ENCODE measurements at places on chromosomes 3 and 15.

DNA sequence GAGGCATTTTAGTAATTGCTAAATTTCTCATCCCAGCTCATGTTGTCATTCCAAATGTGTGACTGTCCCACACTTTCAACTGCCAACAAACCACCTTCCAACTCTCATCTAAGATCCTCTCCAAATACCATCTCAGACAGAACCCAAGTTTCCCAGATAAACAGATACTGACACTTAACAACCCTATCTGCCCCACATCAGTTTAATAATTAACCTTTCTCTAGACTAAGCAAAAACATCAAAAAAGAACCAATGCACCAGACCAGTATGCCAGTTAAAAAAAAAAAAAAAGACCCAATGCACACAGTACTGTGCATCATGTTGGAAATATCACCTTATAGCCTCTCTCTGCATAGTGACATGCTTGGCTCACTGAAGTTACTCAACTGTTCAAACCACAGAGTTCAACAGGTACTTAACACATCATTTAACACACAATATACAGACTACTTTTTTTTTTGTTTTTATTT, 5.5 kb downstream of the SFMBT1 start:
- no peak for DNase-seq

DNA sequence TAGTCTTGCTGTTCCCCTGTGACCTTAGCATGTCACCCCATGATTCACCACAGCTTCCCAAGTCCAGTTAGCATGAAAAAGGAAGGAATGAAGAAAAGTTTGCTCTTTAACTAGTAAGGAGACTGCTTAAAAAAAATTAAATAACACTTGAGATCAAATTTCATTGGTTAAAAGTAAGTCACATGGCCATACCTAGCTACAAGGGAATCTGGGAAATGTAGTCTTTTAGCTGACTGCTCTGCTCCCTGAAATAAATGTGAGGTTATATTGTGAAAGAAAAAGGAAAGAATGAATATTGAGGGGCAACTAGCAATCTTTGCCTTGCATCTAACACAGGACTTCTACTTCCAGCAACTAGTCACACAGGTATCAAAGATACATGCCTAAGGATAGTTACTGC, 84.7 kb upstream of the LRRN1 start:
- no peak for DNase-seq

DNA sequence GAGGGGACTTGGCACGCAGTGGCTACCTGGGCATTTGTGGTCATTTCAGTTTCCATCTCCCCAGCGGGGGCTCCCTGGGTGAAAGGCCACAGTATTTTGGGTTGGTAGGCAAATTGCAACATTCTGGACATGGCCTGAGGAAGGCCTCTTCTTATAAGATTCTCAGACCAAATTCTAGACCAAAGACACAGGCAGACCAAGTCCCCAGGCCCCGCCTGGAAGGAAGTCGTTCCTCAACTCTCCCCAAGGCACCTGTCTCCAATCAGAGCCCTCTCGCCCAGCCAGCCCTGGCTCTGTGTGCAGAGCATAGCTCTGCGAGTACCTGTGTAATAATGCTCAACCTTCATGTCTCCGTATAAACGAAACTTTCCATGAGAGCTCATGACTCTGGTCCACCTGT, 53.1 kb downstream of the GRIP2 start:
- DNase-seq = no peak

DNA sequence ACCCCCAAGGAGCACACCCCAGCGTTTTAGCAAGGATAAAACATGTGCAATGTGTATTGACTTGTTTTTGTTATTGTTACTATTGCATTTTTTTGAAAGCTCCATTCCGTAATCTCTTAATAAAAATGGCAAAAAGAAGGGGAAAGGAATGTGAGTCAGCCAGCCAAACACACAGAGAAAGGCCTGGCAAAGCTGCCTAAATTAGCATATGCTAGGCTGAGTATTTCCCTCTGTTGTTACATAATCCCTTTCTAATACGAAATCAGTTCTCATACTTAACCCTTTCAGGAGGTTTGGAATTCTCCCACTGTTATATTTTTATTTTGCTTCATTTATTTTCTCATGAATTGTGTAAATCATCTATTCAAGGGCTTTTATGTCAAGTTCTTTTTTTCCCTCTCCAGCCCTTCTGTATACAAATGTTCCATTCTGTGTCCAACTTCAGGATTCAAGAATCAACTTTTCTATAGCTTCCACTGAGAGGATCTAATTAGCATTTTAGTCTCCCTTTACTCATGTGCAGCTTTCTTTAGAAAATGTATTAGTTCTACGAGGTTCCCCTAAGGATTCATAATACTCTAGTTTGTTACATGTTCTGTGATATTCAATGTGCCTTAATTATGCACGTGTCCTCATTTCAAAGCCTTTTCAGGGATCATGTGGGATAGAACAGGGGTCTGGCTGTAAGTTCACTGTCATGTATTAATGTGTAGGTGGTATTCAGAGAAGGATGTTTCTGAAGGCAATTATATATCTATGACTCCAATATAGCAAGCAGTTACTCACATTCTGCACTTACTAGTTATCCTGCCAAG, 9.2 kb downstream of the CADM2 start:
- no peak for DNase-seq

- DNase-seq = no peak
These were observed 204.5 kb upstream of the CMC1 start for GRCh38 chr3:28036599-28037575.

DNA sequence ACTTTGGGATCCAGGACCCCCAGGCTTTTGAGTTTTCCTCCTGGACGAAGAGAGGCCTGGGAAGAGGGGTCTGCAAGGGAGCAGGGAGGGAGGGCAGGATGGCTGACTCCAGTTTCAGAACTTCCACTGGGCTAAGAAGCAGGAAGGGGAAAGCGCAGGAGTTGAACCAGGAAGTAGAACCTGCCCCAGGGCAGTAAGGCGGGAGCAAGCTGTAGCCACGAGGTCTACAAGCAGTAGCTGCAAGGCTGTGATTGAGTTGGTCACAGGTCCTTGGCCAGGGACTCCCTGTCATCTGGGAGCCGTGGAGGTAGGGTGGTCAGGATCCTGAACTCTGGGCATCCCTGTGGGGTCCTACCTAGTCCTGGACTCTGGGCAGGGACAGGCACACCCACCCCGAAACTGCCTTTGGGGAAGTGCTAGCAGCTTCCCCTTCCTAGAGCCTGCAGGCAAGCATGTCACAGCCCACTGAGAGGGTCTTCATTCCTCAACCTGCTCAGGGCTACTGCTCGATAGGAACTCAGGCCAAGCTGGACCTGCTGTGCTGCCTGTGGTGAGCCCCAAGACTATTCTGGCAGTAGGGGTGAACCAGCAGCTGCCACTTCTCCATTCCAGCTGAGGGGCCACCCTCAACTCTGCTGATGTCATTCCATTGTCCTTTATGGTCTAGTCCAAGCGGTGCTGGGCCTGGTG, 5.8 kb upstream of the GNAI2 start:
- DNase-seq = no peak

DNA sequence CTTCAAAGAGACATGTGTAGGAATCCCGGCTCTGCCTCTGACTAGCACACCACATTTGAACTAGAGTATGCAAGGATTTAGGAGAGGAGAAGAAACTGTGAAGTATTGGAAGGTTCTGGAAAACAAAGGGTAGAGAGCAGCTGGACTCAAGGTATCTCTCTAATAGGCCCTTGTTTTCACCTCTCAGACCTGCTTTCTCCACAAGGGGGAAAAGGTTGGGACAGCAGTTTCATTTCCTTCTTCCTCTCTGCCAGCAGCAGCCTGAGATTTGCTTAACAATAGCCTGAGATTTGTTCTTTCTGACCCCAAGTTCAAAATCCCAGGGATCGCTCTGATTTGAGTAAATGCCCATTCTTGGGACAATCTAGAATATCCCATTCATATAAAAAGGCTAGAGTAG, 430.6 kb upstream of the MCTP2 start:
- no peak for DNase-seq

DNA sequence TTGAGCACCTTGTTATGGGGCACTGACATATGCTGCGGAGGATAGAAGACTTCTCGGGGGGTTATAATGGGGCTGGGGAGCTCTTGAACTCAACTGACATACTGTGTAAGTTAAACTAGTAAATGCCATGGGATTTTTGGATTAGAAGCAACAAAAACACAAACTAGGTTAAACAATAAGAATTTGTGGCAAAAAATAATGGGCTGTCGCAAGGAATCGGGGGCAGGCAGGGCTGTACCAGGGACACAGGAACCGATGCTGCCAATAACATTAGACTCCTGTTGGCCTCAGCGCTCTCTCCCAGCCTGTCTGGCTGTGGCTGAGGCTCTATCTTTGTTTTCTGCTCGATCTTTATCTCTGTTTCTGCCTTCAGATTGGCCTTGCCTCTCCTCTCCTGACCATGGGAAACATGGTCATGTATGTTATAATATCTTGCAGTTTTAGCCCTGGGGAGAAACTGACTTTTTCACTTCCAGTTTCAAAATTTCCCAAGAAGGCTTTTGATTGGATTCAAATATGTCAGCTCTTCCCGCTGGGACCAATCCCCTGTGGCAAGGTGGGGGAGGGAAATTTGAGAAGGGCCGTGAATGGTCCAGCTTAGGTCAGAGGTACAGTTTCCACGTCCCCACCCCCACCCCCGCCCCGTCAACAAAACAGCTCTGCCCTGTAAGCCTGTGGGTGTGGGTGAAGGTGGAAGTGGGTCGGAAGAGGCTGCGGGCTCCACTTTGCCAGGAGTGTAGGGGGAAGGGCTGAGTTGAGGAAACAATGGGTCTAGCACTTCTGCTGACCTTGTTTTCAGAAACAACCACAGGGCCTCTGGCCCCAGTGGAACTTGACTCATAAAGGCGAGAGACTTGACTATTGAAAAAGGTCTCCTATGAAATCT, 161.1 kb upstream of the TBL1XR1 start:
- peak; percentile 58 for DNase-seq

DNA sequence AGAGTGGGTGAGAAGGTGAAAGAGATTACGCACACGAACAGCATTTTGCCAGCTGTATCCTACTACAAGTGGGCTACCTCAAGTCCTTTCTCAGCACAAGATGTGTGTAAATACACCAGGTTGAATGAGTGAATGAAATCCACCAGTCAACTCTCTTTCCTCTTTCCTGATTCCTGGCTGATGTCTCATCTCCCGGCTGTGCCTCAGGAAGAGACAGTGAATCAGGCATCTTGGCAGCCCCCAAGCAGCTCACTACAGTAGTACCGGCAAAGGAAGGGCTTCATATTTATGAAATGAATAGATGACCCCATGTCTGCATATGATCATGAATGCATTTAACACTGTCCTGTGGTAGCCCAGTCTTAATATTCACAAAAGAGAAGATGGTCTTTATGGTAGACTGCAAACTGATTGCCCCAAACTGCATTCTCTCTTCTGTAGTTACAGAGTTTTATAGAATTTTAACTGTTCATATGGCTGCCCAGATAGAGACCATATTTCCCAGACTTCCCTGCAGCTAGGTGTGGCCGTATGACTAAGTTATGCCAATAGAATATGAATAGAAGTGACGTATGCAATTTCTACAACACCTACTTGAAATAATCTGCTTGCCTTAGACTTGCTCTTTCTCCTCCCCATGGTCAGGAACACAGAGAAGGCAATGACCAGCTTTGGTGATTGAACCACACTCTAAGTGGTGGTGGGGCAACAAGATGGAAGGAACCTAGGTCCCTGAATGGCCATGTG, 22.7 kb downstream of the MGLL start:
- no peak for DNase-seq

DNA sequence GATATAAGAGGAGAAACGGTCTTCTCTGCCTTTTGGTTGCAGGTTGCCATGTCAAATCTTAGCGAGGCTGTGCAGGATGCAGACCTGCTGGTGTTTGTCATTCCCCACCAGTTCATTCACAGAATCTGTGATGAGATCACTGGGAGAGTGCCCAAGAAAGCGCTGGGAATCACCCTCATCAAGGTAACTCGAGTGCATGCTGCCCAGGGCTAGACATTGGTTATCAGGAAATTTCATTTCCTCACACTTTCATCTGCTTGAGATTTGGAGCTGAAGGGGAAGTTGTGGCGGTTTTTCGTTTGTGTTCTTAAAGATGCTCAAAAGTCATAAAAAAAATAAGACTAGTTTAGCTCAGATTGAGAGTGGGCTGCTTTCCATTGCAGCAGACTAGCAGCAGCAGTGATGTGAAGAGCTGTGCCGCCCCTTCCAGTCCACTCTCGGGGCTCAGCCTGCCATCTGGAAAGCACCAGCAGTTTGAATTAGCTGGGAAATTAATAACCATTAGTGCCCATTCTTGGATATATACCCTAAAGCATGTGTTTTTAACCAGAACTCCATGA, 32.2 kb downstream of the GPD1L start:
- DNase-seq = no peak

- no peak for DNase-seq
These were observed 465.4 kb upstream of the THBS1 start for GRCh38 chr15:39115379-39116057.

DNA sequence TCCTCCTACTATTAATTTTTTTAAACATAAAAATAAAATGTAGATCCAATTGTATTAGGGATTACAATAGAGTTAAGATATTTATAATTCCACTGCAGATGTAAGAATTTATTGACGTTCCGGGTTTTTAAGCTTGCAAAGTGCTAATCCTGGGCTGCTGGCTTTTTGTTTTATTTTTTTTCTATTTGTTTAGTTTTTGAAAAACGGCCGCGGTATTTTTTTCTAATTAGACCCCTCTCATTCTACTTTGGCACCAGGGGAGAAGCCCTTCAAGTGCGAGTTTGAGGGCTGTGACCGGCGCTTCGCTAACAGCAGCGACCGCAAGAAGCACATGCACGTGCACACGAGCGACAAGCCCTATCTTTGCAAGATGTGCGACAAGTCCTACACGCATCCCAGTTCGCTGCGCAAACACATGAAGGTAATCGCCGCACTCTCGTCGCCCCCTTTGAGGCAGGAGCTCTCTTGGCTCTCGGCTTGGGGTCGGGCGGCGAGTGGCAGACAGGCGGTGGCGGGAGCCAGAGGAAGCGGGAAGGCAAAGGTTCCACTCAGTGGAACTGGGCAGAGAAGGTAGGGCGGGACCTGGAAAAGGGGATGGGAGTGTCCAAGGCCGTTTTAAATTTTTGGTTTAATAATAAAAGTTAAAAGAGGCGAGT, 3.2 kb downstream of the ZIC1 start:
- no peak for DNase-seq

DNA sequence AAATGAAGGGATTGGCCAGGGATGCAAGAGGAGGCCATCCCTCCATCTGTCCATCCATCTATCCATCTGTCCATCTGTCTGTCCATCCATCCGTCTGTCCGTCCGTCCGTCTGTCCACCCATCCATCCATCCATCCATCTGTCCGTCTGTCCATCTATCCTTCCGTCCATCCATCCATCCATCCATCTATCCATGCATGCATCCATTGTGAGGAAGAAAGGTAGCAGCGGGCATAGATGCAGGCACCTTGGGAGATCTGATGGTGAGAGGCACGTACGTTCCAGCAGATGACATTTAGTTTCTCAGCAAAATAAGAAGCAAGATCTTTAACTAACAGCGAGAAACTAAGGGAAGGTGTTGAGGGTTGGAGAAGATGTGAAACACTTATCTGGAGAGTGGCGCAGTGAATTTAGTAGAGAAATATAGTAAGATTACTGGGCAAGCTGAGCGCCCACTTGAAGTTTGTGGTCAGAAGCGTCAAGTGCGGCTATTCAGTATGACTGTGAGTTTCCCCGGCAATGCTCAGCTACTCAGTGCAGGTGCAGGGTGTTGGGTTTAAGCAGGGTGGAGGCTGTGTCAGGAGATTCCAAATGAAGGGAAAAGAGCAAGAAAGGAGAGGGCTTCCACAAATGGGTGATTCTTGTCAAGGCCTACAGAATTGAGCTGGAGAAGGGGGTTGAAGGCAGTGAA, 22.4 kb upstream of the SRP14 start:
- DNase-seq = no peak
